SW 1271 (cell line): ENCODE measurements at places on chromosomes 4 and X.

- DNase-seq: no peak
These were observed 46.8 kb downstream of the CC2D2A start for GRCh38 chr4:15516494-15516893.

DNA sequence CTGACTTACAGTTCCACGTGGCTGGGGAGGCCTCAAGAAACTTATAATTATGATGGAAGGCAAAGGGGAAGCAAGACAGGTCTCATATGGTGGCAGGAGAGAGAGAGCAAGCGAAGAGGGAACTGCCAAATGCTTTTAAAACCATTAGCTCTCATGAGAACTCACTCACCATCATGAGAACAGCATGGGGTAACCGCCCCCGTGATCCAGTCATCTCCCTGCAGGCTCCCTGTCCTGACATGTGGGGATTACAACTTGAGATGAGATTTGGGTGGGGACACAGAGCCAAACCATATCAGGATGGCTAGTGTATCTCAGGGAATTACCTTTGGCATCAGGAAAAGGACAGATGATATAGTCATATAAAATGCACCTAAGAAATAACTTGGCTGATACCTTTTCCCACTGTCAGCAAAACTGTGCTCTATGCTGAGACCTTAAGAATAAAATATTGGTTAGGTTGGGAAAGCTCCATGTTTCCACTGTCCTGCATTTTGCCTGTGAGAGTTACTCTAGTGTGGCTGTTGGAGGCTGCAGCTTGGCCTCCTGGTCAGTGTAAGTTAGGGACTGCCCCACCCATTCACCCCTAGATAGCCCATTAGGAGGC, 110.3 kb downstream of the UCHL1 start:
- no peak for DNase-seq

- DNase-seq: no peak
These were observed 5.9 kb upstream of the GPKOW start for GRCh38 chrX:49129427-49129826.

GRCh38 chr4:55014876-55015275, 110.5 kb downstream of the KDR start:
- DNase-seq: no peak

DNA sequence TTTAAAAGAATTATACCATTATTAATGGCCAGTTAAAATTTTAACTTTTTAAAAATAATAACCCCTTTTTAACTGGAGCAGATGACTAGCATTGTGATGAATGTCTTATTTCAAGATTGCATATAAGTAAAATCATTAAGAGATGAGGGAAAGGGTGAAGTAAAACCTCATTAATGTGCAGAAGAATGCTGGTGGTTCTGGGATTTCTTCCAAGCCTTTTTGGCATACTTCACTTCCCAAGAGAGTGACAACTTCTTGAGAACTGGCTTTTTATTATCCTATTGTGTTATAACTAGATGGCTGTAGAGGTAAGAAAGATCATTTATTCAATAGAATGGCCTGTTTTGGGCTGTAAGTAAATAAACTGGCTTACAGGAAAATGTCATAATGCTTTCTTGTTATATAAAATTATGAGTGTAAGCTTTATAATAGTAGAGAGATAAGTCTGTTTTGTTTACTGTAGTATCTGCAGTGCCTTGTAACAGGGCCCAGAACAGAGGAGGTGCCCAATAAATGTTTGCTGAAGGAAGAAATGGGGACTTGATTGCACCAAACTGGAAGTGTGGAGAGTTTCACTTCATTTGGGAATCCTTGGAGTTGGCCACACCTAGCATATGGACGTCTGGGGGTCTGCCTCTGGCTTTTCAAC, 242.9 kb upstream of the PITX2 start:
- no peak for DNase-seq
